ENCODE measurements at places on chromosomes 5 and 9.

DNA sequence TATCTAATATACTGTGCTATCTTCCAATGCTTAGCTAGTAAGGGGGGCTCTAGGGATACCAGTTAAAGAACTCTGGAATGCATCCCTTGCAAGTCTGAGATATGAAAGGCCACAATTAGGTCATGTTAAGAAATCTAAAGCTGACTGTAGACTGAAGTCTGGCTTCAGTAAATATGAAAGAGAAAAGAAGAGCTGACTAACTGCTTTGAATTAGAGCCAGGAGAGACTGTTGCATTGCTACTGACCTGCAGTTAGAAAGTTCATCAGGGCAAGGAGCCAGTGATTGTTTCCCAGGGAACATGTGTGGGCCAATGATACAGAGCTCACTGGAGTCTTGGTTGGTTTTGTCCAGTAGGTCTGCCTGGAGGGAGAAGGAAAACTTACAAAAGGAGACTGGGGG, 472.1 kb upstream of the TNC start:
- DNase-seq, result peak; percentile 92

DNA sequence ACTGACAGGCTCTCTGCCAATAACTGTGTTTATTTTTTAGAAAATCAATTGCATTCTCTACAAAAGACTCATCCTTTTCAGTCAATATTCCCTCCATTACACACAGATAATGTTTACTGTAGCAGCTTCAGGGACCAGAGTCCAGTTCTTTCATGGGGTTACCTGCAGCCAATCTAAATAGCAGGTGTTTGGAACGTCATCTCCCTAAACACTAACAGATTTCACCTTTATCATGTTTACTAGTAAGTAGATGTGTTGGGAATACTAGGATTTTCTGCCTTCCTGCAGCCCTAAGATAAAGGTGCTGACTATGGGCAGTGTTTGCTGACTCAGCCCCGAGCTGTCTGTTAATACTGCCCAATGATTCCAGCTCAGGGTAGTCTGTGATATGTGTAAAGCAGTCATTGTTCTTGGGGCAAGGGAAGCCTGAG, 447.0 kb downstream of the KIF4B start:
- DNase-seq, result no peak

DNA sequence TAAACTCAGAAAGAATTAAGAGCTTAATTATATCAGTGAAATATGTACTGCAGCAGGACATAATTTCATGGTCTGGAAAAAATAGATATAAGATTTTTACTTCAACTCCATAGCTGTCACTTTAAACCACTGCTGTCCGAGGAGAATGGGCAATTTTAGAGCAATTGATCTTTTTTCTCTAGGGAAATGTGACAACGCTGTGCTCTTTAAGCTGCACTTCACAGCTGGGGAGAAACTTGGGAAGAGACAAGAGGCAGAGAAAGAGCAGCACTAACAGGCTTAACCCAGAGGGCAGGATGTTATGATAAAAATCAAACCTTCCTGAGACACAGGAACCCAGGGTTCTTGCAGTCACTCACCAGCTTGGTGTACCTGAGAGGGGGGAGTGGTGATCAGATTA, 92.0 kb downstream of the SPOCK1 start:
- DNase-seq, result no peak

- no peak for DNase-seq
Observed at GRCh38 chr9:127927201-127927987, 3.2 kb downstream of the PIP5KL1 start.

DNA sequence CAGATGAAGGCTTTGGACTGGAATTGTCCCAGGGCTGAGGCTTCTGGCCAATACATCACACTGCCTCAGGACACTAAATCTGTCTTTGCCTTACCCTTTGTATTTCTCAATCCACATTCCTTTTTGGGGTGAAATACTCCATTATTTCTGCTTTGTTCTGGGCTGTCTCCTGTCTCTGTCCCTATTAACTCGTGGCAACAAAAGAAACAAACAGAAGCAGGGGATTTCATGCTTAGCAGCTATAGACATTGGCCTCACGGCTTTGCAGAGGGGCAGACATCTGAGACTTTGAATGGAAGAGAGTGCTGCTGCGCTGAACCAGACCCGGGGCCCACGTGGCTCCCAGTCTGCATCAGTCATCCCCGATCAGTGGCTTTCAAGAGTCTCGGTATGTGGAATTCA, 129.7 kb downstream of the ARL15 start:
- DNase-seq, result no peak

GRCh38 chr5:124718380-124718789, 28.1 kb downstream of the ZNF608 start:
- no peak for DNase-seq

DNA sequence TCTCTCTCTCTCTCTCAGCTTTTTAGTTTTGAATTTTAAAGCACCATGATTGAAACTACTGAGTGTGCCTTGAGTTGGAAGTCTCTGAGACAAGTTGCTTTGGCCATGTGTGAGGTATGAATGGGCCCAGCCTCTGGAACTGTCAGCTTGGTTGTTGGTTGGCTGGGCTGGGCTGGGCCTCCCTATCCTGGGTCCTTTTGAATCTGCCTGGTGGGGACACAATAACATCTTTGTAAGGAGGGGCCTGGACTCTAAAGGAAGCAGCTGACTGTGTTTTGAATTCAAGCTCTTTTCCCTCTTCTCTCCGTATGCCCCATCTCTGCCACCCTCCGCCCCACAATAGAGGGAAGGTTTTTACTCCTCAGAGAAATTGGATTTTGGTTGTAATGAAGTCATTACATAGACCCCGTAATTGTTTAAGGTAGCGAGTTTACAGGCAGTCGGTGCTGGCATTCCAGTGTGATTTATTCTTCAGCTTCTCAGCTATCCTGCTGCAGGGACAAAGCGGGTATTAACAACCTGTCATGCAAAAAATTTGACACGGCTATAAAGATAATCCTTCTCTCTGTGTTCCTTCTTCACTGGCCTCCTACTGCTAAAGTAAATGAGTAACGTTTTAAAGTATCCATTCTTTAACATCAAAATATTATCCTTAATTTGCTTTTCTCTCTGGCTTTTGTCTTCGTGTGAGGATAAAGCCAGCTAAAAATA, 105.4 kb downstream of the DAPK1 start:
- DNase-seq, result no peak

- DNase-seq, result no peak
Observed at GRCh38 chr5:68126886-68127285, 88.7 kb upstream of the PIK3R1 start.

GRCh38 chr9:136081826-136082495, 13.1 kb downstream of the NACC2 start:
- DNase-seq, result no peak

GRCh38 chr5:58357799-58358500, 101.9 kb downstream of the PLK2 start:
- no peak for DNase-seq

DNA sequence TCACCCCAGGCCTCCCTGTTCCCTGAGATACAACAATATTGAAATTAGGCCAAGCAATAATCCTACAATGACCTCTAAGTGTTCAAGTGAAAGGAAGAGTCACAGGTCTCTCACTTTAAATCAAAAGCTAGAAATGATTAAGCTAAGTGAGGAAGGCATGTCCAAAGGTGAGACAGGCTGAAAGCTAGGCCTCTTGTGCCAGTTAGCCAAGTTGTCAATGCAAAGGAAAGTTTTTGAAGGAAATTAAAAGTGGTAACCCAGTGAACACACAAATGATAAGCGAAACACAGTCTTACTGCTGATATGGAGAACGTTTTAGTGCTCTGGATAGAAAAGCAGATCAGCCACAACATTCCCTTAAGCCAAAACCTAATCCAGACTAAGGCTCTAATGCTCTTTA, 39.8 kb downstream of the PTAR1 start:
- DNase-seq, result no peak

GRCh38 chr9:3656224-3656623, 130.4 kb upstream of the RFX3 start:
- no peak for DNase-seq

GRCh38 chr9:35274993-35275392, 113.2 kb downstream of the UNC13B start:
- no peak for DNase-seq

- DNase-seq, result no peak
Observed at GRCh38 chr5:164289526-164289925, 784.1 kb downstream of the MAT2B start.

- DNase-seq, result peak; percentile 68
Observed at GRCh38 chr5:142325725-142326479, 1.1 kb upstream of the SPRY4 start.
